Esophagus mucosa (tissue), 1 donor: ENCODE measurements at places on chromosomes 5 and 9. TPM values are rescaled to one million over a fixed set of nuclear protein-coding genes. Genes with fewer than 3 reads are reported as not detected.
A peak's percentile ranks its signal among the peaks of the same experiment; 100 is the strongest.

DNA sequence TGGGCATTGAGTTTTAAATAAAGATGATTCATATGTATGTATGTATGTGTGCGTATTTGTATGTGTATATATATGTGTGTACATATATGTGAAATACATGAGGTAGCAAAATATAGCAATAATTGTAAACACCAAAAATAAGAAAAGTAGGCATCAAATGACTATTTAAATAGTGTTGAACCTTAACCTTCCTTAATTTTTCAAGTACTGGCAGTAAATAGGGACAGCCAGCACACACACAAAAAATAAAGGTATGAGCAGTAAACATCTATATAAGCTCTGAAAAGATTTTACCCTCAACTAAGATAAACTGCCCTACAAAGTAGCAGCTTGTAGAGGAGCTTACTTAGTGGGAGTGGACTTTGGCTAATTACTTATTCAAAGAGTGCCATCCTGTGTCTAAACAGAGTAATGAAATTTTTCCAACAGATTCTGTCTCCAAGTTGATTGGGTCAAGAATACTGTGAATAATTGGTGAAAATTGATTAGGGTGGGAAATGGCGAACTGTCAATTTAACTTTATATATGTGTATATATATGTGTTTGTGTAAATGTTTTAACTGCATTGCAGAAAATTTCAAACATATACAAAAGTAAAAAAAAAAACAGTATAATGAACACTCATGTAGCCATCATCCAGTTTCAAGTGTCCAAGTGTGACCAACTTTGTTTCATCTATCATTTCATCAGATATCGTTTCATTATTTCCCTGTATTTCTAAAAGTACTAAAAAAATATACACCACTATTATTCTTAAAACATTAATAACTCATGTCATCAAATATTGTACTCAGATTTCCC is 2.0 kb upstream of the ADAMTS6 start:
- peak; percentile 74 for ATAC-seq

DNA sequence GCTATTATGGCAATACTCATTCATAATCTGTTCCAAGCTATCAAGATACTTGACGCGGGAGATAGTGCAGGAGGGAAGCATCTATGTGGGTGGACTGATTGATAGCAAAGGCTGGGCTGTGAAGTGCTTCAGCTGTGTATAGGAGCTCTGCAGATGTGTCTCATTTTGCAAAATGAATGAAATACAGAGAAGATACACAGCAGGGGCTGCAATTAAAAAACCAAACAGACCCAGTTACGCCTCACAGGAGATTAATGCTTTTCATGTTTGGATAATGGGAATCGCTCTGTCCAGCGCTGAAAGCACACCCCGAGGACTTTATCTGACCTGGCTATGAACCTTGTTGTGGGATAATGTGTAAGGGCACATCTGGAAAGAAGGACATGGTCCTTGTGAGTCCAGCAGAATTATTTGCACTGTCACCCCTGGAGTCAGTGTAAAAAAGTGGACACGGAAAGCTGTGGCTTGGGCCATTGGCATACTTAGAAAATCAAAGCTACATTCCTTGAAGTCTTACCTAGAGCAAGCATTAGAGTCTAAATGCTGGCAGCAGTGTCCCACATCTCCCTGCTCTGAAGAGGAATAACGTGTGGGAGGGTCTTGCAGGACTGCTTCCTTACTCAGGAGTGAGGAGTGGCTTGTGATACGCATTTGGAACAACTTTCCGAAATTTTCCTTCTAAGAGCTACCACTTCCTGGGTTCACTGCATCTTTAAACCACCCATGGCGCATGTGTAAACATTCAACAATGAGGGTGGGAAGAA is 2.6 kb downstream of the SH3RF2 start:
- ATAC-seq = no peak

DNA sequence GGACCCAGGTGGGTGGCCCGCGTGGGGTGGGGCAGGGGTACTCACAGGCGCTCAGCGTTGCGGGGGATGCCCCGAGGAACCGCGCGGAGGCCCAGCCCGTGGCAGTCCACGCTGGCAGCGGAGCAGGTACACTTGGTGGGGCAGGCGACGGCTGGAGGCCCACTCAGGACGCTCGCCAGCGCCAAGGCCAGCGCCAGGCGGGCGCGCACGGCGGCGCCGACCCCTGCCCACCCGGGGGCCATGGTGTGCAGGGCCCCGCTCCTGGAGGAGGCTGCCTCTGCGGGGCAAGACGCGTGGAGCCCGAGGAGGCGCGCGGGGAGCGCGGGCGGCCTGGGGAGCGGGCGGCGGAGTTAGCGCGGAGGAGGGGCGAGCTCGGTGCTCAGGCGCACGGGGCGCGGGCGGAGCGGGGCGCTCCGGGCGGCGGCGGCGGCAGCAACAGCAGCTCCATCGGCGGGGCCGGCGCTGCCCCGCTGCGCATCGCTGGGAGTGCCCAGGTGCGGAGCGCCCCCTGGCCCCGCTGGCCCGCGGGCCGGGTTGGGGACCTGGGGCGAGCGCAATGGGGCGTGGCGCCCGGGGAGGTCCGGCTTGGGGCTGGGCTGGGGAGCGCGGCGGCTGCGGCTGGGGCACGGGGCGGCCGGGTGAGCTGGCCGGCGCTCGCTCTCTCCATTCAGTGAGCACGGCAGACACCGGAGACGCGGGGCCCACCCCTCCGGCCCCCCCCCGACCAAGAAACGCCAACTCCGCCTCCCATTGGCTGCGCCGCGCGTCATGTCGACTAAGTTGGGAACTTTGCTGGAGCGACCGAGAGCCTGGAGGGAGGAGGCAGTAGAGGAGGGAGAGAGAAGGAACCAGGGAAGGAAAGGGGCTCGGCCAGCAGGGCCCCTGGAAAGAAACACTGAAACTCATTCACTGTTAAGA is at the start of gene SLIT3:
Gene SLIT3, minus strand, starts transcription at position 672 of the 918 bp plus-strand sequence. Its CDS starts 430 bp downstream, at position 242.
- peak; percentile 39 for ATAC-seq

GRCh38 chr5:175694371-175695160 is 36.7 kb downstream of the HRH2 start:
- no peak for ATAC-seq

ANKRD34B gene
- total RNA-seq = not detected

OGN gene
- 0.68 TPM for total RNA-seq

SLC34A1 gene
- 0.60 TPM for total RNA-seq

GRIN3A gene
- not detected for total RNA-seq
